ENCODE measurements at places on chromosomes 3 and 15.

GRCh38 chr3:175593331-175593730, 734.2 kb downstream of the NAALADL2 start:
- DNase-seq = no peak

- no peak for DNase-seq
Measured at GRCh38 chr15:63246691-63247469, 30.5 kb upstream of the APH1B start.

DNA sequence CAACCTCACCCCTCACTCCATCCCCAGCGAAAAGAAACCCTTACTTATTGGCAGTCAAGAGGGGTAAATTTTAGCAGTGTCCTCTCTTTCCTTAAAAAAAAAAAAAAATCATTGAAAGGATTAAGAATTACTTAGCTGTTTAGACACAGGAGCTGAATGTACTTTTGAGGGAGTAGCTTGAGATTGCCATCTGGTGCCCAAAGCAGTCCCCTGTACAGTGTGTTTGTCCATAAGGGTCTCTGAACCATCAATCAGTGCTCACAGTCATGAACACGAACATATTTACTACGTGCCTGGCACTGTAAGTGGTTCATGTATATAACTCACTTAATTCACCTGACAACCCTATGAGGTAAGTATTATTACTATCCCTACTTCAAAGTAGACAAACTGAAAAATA, 463.5 kb downstream of the RAP2B start:
- no peak for DNase-seq

DNA sequence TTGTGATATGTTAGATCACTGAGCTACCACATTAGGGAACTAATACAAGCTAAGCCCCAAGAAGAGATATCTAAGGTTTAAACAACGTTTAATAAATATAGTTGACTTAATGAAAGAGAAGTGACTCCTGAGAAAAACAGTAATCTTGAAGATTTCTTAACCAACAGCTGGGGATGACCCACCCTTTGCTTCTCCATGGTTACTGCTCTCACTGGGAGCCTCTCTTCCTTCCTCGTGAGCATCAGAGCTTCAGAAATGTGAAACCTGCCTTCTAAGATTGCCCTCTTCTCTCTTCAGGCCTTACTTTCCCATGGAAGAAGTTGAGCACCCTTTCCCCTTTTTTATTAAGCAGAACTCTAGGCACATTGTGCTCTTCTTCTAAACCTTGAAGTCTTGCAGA, 132.2 kb upstream of the NR2E3 start:
- DNase-seq = no peak

DNA sequence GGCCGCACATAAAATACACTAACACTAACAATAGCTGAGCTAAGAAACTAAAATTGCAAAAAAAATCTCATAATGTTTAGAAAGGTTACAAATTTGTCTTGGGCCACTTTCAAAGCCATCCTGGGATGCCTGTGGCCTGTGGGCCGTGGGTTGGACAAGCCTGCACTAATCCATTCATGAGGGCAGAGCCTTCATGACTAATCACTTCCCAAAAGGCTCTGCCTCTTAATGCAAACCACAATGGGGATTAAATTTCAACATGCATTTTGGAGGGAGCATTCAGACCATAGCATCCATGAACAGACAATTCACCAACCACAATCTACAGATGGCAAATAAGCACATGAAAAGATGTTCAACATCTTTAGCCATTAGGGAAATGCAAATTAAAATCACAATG, 128.2 kb downstream of the SUCLG2 start:
- DNase-seq = no peak

DNA sequence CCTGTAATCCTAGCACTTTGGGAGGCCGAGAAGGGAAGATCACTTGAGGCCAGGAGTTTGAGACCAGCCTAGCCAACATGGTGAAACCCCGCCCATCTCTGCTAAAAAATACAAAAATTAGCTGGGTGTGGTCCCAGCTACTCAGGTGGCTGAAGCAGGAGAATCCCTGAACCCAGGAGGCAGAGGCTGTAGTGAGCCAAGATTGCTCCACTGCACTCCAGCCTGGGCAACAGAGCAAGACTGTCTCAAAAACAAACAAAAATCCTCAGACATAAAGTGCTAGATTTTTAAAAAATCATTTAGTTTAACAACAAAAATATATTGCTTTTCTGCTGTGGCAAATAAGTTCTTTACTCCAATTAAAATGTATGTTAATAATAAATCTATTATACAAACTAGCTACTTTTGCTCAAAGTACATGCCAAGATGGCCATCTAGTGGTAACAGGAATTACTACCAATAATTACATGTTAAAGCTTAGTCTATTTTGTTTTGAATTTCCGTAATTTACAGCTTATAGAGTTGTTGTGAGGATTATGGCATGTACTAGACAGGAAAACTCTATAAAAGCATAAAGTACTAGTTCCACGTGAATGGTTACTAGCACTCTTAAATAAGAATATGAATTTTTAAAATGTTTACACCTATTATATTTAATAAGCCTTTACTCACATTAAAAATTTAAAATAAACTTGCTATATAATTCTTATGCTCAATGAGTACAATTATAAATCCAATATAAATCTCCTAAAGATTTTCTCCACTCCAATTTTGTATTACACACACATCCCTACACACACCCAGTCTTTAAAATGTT, 39.0 kb downstream of the GABPB1 start:
- no peak for DNase-seq

DNA sequence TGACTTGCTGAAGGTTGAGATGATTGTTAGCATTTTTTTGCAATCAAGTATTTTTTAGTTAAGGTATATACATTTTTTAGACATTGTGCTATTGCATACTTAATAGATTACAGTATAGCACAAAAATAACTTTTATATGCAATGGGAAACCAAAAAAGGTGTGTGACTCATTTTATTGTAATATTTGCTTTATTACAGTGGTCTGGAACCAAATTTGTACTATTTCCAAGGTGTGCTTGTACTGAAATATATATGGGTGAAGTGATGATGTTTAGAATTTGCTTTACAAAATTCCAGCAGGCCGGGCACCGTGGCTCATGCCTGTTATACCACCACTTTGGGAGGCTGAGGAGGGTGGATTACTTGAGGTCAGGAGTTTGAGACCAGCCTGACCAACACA, 29.1 kb upstream of the TBC1D23 start:
- DNase-seq = no peak

DNA sequence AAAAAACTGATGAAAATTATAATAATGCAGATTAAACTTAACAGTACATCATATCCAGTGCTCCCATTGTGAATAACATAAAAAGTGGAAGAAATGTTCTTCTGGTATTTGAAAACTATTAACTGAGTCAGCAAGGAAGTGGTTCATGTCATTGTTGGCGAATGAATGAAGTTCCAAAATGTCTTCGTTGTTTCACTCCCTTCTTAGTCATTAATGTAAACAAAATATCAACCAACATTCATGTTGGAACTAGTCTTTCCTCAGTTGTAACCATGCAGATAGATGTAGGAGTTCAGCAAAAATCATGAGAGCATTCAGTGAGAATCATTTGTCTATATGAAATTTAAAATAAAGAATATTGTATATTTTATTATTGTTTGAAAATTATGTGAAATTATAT, 44.1 kb upstream of the ICE2 start:
- no peak for DNase-seq

- DNase-seq = no peak
Measured at GRCh38 chr3:150751781-150752263, 11.1 kb downstream of the SIAH2 start.

- no peak for DNase-seq
Measured at GRCh38 chr3:195048059-195048905, 222.7 kb downstream of the XXYLT1 start.

GRCh38 chr15:78396976-78397375, 41.0 kb upstream of the IREB2 start:
- no peak for DNase-seq

- DNase-seq = no peak
Measured at GRCh38 chr3:76920511-76920910, 119.4 kb upstream of the ROBO2 start.

- DNase-seq = no peak
Measured at GRCh38 chr15:76299786-76300185, 11.5 kb downstream of the ETFA start.

- no peak for DNase-seq
Measured at GRCh38 chr3:195133462-195133861, 137.5 kb downstream of the XXYLT1 start.

GRCh38 chr15:84035399-84035766, 200.2 kb upstream of the GOLGA6L4 start:
- DNase-seq = no peak

DNA sequence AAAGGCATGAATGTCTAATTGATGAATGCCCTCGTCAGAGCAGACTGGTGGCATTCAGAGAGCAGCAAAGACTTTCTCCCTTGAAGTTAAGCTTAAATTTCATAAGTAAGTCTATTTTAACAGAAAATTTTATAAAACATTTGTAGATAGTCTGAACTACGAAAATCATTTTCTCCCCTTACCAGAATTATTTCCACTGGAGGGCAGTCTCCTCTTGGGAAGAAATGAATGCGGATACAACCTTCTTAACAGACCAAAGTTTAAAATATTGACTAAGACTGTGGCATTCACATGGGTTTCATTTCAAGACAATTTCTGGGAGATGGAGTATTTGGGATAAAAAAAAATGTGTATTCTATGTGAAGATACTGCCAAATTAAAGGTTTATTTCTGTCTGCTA, 669.0 kb downstream of the FHIT start:
- DNase-seq = no peak

DNA sequence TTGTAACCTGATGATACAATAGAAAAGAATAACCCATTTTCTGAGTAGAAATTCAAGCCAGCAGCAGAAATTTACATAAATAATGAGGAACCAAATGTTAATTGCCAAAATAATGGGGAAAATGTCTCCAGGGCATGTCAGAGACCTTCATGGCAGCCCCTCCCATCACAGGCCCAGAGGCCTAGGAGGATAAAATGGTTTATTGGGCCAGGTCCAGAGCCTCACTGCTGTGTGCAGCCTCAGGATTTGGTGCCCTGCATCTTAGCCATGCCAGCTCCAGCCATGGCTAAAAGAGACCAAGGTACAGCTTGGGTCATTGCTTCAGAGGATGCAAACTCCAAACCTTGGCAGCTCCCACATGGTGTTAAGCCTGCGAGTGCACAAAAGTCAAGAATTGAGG, 352.1 kb upstream of the MEIS2 start:
- DNase-seq = no peak

- DNase-seq = no peak
Measured at GRCh38 chr3:127074900-127075360, 92.0 kb downstream of the PLXNA1 start.

- no peak for DNase-seq
Measured at GRCh38 chr3:56557831-56558170, 826 bp downstream of the CCDC66 start.

GRCh38 chr3:98041350-98041749, 6.2 kb upstream of the GABRR3 start:
- no peak for DNase-seq

GRCh38 chr15:89211678-89212170, 9.7 kb downstream of the RLBP1 start:
- no peak for DNase-seq

GRCh38 chr3:42662037-42662812, 8.7 kb downstream of the ZBTB47 start:
- no peak for DNase-seq

GRCh38 chr3:140441006-140441405, 236.9 kb upstream of the TRIM42 start:
- DNase-seq = no peak

GRCh38 chr3:59605318-59605717, 555.5 kb upstream of the CFAP20DC start:
- DNase-seq = no peak

DNA sequence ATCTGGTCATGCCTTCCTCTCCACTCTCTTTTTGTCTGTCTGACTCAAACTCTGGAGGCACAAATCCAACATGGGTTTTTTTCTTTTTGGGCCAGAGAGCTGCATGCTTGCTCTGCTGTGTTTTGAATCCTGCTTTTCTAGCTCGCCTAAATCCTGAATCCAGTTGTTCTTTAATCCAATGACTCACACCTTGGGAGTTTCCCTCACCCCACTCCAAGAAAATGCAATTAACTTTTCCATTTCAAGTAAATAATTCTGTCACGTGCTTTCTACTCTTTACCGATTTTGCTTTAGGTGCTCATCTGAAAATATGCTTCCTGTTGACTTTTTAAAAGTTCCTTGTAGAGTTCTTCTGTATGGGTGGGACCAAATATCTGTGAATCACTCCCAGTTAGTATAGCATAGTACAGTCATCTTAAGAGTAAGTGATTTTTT, 47.6 kb downstream of the SLMAP start:
- DNase-seq = no peak

- no peak for DNase-seq
Measured at GRCh38 chr3:144296808-144297207, 325.2 kb downstream of the DIPK2A start.

DNA sequence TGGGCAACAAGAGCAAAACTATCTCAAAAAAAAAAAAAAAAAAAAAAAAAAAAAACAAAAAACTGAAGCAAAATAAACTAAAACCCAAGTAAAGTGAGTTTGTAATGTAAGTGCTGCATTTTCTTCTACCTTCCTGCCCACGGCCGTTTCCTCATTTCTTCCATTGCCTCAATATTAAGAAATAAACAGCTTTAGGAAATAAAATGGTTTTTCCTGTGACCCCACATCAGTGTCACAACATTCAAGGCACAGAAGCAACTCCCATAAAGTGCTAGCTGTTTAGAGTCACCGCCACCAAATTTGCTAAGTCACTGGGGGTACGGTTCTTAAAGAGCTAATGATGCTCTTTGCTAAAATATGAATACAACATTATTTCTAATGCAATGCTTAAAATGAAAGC, 3.3 kb downstream of the PKM start:
- no peak for DNase-seq

DNA sequence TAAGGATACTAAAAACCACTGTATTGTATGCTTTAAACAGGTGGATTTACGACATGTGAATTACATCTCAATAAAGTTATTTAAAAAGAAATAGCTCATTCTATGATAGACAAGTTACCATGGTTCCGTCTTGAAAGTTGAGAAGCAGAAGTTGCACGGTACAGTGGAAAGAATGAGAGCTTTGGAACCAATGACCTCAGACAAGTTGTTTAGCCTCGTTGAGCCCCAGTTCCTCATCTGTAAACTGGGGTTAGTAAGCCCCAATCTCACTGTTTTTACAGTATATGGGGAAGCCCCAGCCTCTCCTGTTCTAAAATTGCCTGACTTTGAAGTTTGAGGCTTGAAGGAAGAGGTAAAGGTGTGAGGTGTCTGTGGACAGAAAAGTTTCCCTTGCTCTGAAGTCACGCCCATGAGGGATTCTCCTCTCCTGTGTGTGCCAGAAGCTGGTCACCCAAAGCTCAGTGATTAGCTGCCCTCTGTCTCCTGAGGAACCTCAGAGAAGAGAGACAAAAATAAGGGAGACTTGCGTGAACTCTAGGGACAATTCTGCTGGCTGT, 10.0 kb downstream of the CRYGS start:
- no peak for DNase-seq

GRCh38 chr15:60960517-60960916, 268.6 kb downstream of the RORA start:
- DNase-seq = no peak

- no peak for DNase-seq
Measured at GRCh38 chr3:18988614-18989229, 159.6 kb upstream of the KCNH8 start.
